Nephron progenitor cell (in vitro differentiated cells): ENCODE measurements at places on chromosomes 12 and 14.

- DNase-seq, result no peak
Measured at GRCh38 chr14:68748691-68749090, 44.2 kb downstream of the ZFP36L1 start.

DNA sequence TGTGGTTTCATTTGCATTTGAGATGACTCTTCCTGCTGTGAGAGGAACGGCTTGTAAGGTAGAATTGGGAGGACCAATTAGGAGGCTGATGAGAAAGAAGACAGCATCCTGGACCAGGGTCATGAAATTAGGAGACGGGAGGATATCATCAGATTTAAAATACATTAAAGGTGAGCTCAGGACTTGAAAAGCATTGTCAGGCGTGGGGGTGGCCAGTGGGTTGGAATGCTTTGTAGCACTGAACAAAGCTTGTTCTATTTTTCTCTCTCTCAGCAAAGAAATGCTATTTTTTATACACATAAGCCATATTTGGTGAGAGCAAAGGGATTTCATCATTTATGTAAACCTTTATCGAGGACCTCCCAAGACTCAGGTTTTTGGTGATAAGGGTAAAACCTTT lies 157.5 kb downstream of the TMEM132D start:
- no peak for DNase-seq

GRCh38 chr12:130424858-130425697 lies 87.4 kb downstream of the PIWIL1 start:
- no peak for DNase-seq

- no peak for DNase-seq
Measured at GRCh38 chr12:95177201-95177768, 40.0 kb downstream of the FGD6 start.

DNA sequence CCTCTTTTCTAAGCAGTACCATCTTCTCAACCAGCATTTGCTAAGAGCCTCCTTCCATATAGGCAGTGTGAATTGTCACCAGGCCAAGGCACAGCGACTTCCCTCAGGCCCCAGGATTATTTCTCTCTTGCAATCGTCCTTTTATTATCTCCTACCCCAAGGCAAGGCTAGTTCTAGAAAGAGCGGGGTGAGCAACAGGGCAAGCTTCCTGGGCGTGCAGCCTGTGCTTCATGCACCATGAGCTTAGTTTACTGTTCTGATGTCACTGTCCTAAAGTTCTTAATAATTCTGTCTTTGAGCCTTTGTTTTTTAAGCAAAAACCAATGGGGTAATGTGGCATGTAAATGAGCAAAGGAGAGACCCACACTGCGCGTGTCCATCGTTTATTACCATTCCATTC lies 27.9 kb downstream of the DUSP6 start:
- DNase-seq, result no peak

DNA sequence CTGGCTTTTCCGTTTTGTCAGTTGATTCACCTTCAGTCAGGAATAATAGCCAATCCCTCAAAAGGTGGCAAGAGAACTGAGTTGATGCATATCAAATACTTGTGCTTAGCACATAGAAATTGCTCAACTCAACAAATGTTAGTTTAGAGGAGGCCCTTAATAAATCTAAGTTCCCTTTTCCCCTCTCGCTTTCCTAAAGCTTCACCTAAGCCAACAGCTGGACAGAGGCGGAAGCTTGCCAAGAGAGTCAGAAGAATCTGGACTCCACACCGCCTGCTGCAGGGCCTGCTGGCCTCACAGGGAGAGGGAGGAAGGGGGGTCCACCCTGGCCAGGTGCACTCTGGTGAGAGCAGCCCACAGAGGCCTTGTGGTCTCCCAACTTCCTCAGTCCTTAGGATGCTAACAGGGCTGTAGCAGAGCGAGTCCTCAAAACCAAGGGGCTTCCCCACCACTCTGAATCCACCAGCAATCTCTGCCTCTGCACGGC lies 213.1 kb downstream of the CHST11 start:
- DNase-seq, result no peak

- no peak for DNase-seq
Measured at GRCh38 chr14:35344107-35344807, 52.1 kb downstream of the PSMA6 start.

DNA sequence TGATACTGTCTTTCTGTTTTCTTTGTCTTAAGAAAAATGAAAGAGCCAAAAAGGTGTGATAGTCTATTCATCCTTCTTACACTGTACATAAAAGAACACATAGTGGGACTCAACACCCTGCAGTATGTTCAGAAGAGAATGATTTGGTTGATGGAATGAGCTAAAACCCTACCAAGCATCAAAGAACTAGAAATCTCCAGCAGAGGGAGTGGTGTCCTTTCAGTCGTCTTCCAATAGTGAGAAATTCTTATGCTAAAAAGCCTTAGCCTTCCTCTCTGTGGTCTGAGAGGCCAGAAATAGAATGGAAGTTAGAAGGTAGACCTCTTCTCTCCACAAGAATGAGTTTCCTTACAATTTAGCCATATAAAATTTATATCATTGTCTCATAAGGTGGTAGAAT lies 393.4 kb upstream of the SEL1L start:
- DNase-seq, result no peak
